ENCODE measurements at places on chromosomes 1 and 21. TPM values are rescaled to one million over a fixed set of nuclear protein-coding genes. Genes with fewer than 3 reads are reported as not detected.

Gene PLA2G2F
- total RNA-seq, result 6.4 TPM

Gene RPS6KA1
- total RNA-seq, result 31.9 TPM

DNA sequence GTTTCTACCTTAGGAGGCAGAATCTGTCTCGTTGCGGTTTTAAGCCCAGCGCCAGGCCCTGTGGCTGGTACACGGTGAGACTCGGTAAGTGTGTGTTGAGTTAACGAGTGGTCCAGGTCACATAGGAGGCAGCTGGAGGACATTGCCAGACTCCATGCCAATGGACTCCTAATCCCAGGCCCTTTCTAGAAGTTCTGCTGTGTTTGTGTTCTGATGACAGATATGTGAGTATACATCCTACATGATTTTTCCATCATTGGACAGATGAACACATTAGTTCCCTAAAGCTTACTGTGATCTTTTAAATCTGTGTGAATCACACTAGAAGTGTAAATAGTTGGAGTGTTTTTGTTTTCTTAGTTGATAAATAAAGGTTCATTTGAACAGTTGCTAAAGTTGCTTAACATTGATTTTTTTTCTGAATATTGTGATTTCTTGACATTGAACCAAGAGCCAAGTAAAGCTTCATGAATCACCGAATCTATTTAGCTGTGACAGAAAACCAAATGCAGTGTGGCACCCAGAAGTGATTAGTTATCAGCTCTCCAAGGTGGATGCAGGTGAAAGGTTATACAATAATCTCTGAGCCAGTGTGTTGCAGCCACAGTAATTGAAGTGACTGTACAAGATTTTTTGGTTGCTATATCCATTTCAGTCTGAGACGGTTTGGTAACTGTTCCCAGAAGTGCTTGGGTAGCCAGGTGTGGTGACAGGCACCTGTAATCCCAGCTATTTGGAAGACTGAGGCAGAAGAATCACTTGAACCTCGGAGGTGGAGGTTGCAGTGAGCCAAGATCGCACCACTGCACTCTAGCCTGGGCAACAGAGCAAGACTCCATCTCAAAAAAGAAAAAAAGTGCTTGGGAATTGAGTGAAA lies 46.3 kb downstream of the DOP1B start:
- no peak overlapping the region for H3K4me3 ChIP-seq
- H3K4me1 ChIP-seq, result peaks cover 7% of the 10 kb centered on the region
- H3K36me3 ChIP-seq, result peaks cover 29% of the 10 kb centered on the region

DNA sequence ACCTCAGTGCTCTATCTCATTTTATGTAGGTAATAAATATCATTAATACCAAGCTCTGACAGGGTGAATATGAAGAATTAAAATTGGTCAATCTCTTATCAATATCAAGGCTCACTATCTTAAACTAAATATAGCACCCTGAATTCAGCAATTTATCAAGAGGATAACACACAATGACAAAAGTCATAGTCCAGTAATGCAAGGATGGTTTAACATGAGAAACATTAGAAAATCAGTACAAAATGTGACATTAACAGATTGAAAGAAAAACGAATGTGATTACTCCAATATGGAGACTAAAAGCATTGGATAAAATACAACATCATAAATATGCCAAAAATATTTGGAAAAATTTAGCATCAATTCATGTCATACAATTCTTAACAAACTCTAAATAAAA lies 53.9 kb downstream of the OBSCN start:
- no peaks in the 10 kb centered on the region for H3K4me1 ChIP-seq
- no peak overlapping the region for H3K4me3 ChIP-seq
- no peaks in the 10 kb centered on the region for H3K27me3 ChIP-seq
- H3K36me3 ChIP-seq, result peaks cover 39% of the 10 kb centered on the region
- H3K27ac ChIP-seq, result no peak overlapping the region

DNA sequence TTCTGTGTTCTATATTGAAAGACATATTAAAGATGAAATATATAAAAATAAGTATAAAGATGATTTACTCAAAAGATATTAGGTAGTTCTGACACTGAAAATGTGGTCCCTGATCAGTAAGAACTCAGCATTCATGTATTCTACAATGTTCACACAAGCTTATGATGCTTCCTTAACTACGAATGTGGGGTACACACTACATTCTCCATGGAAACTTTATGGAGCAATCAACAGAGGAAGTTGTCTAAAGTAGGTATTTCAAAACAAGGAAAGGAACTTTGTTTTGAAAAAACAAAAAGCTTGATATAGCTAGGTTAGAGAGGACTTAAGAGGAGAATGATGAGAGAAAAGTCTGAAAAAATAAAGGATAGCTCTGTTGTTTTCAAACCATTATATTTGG lies 119.7 kb upstream of the RGS18 start:
- DNase-seq, result no peak
- no peaks in the 10 kb centered on the region for H3K27me3 ChIP-seq
- H3K36me3 ChIP-seq, result no peaks in the 10 kb centered on the region
- H3K4me3 ChIP-seq, result no peak overlapping the region
- H3K4me1 ChIP-seq, result no peaks in the 10 kb centered on the region

GRCh38 chr1:208145167-208145566 lies 99.0 kb downstream of the PLXNA2 start:
- H3K36me3 ChIP-seq, result peaks cover 20% of the 10 kb centered on the region
- no peak overlapping the region for H3K4me3 ChIP-seq
- no peaks in the 10 kb centered on the region for H3K27me3 ChIP-seq
- H3K4me1 ChIP-seq, result peaks cover 64% of the 10 kb centered on the region

Gene CD244
- not detected for total RNA-seq

Gene CRYAA
- total RNA-seq, result not detected

Gene DNASE2B
- total RNA-seq, result not detected

DNA sequence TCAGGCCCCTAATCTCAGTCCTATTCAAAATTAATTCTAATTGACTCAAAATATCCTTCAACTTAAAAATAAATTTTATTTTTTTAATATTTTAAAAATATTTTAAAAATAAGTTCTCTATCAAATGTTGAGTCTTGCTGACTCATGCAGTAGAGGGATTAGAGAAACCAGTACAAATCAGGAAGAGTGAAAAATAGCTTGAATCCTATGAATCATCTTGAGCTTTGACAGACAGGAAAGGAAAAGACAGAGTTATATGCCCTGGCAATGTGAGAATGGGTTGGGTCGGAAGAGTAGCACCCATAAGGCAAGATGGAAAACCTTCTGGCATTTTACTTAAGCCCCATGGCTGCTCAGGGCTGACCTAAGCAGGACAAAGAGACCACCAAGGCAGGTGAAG lies 346.6 kb upstream of the RUNX1 start:
- H3K4me1 ChIP-seq, result peaks cover 7% of the 10 kb centered on the region
- peaks cover 4% of the 10 kb centered on the region for H3K27me3 ChIP-seq
- H3K36me3 ChIP-seq, result no peaks in the 10 kb centered on the region

Gene NCAM2
- 0.87 TPM for total RNA-seq

Gene GSTM4
- 11.1 TPM for total RNA-seq

All from stomach (tissue), 19 donors.